AG09319 (cell line): ENCODE measurements at places on chromosomes 3 and 15.

DNA sequence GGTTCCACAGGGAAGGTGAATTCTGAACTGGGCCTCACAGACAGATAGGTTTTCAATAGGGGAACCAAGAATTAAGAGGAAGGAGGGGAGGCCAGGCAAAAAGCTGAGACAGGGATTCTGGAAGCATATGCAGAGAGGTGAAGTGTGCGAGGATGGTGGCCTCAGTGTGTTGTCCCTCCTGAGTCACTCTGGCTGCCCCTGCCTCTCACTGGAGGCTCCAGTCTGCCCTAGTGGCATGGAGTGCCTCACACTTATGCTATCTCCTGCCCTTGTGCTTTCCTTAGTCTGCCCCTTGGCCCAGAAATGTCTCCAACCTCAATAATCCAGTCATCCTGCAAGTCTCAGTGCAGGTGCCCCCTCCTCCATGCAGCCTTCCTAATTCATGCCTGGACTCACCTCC is 32.2 kb upstream of the RBP1 start:
- DNase-seq = no peak

- no peak for DNase-seq
These were observed 68.0 kb downstream of the SH3GL3 start for GRCh38 chr15:83515164-83515563.

DNA sequence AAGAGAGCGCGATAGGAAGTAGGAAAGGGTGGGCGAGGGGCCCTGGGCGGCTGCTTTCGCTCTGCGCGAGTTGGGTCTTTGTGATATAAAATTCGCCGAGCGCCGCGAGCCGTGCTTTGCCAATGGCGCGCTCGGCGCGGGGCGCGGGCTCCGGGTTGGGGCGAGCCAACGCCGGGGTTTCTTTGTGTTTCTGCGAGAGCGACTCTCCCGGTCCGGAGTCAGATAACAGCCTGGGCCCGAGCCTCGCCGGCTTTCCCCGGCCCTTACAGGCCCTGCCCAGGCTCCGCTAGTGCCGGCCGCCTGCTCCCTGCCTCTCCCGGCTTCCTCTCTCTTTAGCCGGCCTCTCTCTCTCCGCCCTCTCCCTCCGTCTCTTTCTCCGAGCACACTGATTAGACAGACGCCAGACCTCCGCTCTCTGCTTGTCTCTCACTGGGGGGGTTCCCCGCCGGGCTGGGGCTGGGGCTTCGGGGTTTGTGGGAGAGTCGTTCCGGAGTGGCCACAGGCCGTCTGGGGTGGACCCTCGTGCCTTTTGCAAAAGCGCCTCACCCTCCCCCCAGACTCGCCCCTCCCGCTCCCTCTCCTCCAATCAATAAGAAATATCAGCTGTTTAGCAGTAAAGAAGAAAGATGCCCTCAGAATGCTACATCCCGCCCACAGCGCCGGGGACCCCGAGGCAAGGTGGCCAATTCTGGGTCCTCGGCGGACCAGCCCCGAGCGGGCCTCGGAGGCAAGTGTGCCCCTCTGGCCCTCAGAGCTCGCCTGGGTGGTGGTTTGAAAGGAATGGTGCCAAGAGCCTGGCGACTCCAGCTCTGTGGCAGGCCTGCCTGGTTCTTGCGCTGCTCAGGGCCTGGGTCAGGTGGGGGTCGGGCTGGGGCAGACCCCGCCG is 2.9 kb downstream of the NR2F2 start:
- DNase-seq = no peak

GRCh38 chr3:102715030-102715697 is 280.3 kb downstream of the ZPLD1 start:
- no peak for DNase-seq

- no peak for DNase-seq
These were observed 341.3 kb upstream of the DPPA4 start for GRCh38 chr3:109678600-109678999.

- no peak for DNase-seq
These were observed 1.1 kb downstream of the HES1 start for GRCh38 chr3:194137008-194137505.

DNA sequence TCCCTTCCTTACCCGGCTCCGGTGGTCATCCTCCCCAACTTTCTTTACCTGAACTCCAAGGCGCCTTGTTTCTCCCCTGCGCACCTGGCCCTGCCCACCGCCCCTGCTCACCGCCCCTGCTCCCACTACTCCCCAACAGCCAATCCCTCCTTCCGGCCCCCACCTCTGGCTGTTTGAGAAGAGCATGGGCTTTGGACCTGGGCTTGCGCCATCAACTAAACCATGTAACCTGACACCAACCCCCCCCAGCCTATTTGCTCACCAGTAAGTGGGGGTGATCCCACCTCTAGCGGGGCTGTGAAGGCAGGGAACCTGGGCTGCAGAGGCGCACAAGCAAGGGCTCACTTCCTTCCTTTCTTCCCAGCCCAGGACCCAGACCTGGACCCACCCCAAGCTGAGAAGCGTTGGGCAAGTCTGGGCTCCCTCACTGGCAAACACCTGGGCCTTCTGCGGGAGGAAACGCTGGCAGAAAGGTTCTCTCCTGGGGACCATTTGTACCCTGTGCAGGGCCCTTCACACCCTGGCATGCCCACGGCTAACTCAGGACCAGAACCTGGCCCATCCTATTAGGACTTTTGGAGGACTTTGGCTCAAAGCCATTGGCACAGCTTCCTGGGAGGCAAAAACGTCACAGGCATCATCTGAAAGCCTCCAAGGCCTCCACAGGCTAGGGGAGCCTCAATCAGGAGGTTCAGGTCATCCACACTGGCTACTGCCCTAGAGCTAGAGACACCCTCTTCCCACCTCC is at the start of gene PLXNB1:
Gene PLXNB1, minus strand, starts transcription at position 127 of the 748 bp plus-strand sequence. CDS start 5,475 bp downstream, outside the sequence.
- DNase-seq = no peak

DNA sequence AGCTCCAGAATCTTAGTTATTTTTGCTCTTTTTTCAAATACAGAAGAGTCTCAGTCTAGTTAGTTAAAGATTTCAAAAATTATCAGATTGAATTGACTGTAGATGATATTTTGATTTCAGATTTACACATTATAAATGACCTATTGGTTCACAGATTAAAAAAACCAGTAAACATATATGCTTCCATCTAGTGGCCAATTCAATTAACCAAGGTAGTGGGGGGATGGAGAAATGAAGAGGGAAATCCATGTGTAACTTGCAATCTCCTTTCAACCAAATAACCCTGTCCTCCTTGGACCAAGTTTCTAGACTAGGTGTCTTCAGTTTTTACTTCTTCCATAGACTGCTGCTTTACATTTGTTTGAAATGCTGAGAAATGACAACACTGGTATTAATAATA is 789.8 kb downstream of the ROBO1 start:
- DNase-seq = no peak

DNA sequence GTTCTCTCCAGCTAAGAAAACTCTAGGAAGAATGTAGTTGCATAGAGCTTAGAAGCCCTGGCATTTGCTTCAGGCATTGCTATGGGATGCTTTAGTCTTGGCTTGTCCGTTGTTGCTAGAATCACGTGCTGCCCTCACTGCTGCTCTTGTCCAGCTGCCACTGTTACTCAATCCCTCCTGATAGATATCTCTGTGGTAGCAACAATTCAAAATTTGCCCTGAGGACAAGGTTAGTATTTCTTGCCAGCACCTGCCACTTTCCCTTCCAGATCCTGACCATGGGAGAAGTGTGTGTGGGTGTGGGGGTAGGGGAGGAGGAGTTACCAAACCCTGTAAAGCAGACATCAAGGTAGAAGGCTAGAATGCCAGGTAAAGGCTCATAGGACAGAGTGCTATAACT is 113.8 kb downstream of the PPM1L start:
- DNase-seq = no peak

GRCh38 chr3:36011791-36012190 is 368.5 kb upstream of the STAC start:
- DNase-seq = no peak

- DNase-seq = no peak
These were observed 37.3 kb downstream of the BSN start for GRCh38 chr3:49591615-49592014.

GRCh38 chr15:97153356-97153965 is 807.0 kb upstream of the ARRDC4 start:
- DNase-seq = no peak

DNA sequence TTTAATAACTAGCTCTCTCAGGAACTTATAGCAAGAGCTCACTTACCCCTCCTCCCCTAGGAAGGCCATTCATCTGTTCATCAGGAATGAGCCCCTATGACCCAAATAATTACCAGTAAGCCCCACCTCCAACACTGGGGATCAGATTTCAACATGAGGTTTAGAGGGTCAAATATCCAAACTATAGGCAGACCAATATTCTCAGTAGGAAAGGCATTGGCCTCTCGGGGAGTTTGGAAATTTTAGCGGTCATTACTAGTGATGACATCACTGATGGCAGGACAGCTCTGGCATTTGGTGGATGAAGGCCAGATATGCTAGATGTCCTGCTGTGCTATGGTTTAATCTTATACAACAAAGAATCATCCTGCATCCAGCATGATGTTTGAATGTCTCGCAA is 15.2 kb upstream of the CD47 start:
- no peak for DNase-seq

- DNase-seq = peak; percentile 72
These were observed 17.6 kb downstream of the CALML4 start for GRCh38 chr15:68187559-68187958.

DNA sequence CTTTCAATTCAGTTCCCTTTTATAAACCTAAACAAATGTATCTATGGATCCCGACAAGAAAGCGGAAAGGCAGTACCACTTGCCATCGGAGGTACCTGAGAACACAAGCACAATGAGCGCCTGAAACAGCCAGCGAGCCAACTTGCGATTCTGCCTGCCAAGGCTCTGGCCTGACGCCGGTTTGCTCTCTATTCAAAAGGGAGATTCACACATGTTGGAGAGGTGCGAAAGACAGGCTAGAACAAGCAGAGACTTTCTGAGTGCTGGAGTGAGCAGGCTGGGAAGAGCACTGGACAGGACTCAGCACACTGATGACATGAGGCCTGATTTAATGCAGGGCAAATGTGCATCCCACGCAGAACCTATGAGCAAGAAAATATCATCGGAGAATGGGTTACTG is 17.7 kb upstream of the PRR23E start:
- DNase-seq = no peak

- no peak for DNase-seq
These were observed 226.6 kb upstream of the CCDC54 start for GRCh38 chr3:107150675-107151074.

GRCh38 chr15:69462030-69462492 is 9.4 kb downstream of the RPLP1 start:
- no peak for DNase-seq

- DNase-seq = no peak
These were observed 7.2 kb upstream of the SCAMP5 start for GRCh38 chr15:74988007-74988800.

GRCh38 chr15:85756411-85757072 is 38.2 kb downstream of the KLHL25 start:
- DNase-seq = no peak

DNA sequence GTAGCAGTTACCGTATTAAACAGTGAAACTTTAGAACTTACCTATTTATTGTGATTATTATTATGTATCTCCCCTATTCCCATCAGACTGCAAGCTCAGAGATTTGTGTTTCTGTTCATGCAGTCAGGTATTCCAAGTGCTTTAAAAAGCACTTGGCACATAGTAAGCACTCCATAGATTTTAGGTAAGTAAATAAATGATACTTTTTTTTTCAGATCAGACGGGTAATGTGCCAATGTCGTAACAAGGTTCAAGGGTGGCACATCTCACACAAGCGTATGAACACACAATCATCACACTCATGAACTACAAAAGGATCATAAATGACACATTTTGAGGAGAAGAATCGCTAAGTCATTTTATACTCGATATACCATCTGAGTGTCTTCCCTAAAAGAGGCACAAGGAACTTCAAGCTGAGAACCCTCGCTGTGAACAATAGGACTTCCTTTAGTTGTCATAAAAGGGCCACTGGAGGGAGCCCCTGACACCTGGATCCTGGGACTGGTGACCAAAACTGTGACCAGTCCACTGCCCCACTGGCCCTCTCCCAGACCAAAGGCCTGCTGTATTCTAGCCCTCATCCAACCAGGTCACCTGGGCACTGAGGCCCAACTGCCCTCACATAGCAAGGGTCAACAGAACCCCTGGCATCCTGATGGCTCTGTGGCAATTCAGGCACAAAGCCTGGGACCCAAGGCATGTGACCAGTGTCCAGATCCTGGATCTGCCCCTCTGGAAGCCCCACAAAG is 32.1 kb downstream of the KIF9 start:
- DNase-seq = no peak

DNA sequence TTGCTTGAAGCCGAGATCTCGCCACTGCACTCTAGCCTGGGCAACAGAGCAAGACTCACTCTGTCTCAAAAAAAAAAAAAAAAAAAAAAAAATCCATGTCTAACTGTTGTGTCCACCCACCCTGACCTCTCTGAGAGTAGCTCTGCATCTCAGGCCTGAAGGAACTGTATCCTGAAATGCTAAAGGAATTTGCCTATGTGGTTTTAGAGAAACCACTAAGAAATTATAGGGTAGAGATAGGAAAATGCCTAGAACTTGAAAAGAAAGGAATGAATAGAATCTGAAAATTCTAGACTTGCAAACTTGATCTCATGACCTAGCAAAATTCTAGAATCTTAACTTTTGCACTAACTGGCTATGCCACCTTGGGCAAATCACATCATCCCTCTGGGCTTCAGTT is 217.5 kb upstream of the ROPN1 start:
- no peak for DNase-seq

DNA sequence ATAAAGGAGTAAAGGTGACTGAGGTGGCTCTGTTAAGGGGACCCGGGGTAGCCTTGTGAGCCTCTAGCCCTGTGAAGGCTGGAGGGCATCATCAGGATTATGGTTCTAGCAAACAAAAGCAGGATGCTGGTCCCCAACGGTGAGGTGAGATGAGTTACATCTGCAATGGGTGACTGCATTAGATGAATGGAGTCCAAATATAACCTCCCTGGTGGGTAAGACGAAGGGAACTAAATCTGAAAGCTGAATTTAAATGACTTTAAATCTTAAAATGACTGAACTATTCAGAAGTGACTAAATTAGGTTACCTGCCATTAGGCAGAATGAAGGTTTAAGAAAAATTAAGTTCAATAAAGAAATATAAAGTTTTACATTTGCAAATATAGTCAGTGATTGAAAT is 4.6 kb upstream of the HLTF start:
- DNase-seq = no peak

DNA sequence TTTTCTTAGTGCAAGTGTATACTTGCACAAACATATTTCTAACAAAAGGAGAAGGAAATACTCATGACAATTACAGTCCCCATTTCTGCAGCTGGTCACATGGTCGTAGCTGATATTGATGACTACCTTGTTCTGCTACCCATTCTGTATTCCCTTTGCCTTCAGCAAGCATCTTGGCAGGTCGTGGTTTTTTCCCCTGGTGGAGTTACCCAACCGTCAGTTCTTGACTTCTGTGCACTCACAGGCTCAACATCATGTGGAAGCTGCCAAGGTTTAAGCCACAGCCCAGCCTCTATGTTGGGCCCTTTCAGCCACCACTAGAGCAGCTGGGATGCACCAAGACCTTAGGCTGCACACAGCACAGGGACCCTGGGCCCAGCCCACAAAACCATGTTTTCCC is 56.1 kb downstream of the VGLL3 start:
- DNase-seq = no peak

GRCh38 chr3:119380697-119381096 is 82.7 kb downstream of the TMEM39A start:
- no peak for DNase-seq
